Posterior cingulate gyrus (tissue), 11 donors: ENCODE measurements at places on chromosomes 5 and 9.

GRCh38 chr5:144142139-144142823 is 28.2 kb downstream of the YIPF5 start:
- DNase-seq = no peak

- DNase-seq = no peak
These were observed 146.9 kb downstream of the TENT4A start for GRCh38 chr5:6859951-6860638.

- no peak for DNase-seq
These were observed 233.6 kb upstream of the ELAVL2 start for GRCh38 chr9:24059651-24060050.

- no peak for DNase-seq
These were observed 98.8 kb downstream of the BOD1 start for GRCh38 chr5:173517648-173518047.

- peak; percentile 23 for DNase-seq
These were observed 41.4 kb upstream of the PJA2 start for GRCh38 chr5:109451146-109451545.

DNA sequence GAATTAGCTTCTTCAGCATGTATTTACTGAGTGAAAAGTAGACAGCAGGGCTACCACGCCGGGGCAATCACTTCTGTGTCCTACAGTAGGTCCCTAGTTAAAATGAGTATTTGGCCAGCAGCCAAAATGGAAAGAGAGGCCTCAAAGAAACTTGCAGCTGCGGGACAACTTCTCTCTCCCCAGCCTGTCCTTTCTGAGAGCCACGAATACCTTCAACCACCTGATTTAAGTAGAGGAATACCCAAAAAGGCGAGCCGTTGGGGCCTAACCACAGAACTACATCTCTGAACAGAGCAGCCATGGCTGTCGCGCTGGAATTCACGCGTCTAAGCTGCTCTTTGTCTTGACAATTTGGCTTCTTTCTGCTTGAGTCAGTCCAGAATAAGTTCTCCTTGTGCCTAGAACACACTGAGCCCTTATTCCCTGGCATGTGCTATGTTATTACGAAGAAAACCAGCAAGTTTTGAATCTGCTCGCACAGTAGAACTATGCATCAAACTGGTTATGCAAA is 43.8 kb upstream of the GOLPH3 start:
- DNase-seq = no peak

- DNase-seq = no peak
These were observed 9.2 kb upstream of the AGPAT2 start for GRCh38 chr9:136696502-136696901.

DNA sequence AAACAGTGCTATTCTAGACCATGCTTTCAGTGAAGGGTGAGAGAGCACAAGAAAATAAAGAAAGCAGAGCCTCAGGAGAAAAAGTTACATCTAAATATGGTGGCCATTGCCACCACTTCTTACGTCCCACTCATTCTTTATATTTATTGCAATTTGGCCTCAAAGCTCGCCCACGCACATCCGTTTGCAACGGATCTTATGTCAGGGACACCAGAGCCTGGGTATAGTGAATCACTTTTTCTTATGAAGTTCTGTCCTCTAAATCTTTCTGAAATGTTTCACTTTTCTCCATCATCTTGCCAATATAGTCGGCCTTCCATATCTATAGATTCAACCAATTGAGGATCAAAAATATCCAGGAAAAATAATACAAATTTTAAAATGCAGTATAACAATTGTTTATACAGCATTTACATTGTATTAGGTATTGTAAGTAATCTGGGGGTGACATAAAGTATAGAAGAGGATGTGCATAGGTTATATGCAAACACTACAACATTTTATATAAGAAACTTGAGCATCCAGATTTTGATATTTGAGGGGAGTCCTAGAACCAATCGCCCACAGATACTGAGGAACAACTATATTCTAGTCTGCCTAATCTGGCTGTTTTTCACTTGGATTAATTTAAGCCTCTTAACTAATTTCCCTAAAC is 35.2 kb downstream of the GOLPH3 start:
- DNase-seq = peak; percentile 38

- DNase-seq = no peak
These were observed 28.7 kb upstream of the ECM2 start for GRCh38 chr9:92564504-92564903.

GRCh38 chr5:112923148-112923917 is 1.3 kb upstream of the REEP5 start:
- DNase-seq = no peak

GRCh38 chr5:56356121-56356835 is 123.1 kb upstream of the ANKRD55 start:
- no peak for DNase-seq

DNA sequence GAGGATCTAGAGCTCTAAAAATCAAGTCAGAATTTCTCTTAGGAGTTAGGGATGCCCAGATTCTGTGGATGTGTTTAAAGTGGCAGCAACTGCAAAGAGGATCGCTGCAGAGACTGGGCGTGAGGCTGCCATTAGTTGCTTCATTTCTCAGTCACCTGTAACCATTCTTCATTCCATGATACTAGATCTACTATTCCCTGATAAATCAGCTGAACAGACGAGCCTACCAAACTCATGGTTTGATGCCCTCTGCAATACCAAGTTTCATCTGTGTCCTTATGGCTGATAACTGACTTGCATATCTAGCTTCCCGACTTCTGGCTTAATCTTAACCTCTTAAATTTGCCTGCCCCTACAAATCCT is 33.3 kb downstream of the UBE2R2 start:
- DNase-seq = no peak

- DNase-seq = no peak
These were observed 83.1 kb upstream of the FBXW11 start for GRCh38 chr5:172089298-172090117.

DNA sequence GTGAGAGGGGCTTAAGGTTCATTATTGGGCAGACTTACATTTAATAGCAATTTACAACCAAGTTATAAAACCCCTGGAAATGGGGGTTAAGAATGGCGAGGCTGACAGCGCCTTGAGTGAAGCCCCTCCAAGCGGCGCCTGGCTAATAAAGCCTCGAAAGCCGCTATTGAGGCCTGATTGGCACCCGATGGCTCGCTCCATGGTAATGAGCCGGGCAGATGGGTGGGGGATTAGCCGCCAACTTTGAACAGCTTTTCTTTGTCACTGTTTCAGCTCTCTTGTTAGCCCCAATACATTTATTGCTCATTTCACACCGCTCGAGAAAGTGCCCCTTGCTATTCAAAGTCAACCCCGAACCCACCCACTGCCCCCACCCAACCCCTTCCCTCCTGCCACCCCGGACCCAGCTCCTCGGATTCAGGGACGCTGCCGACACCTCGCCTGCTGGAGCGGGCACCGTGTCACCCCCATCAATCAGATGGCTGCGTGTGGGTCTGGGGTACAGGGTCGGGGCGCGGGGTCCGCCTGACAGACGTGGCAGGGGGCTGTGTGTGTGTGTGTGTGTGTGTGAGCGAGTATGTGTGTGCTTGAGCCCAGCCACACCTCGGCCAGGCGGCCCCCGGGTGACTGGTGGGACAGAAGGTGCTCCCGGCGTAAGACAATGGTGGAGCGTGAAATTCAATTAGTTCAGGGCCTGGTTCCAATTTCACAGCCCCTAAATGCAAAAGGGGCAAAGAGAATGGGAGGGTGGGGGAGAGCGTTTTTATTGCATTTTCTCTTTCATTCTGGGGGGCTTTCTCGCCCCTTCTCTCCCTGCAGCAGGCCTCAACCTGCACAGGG is 34.2 kb downstream of the ASS1 start:
- DNase-seq = no peak

- no peak for DNase-seq
These were observed 296.7 kb downstream of the ARL15 start for GRCh38 chr5:54013556-54014194.

GRCh38 chr5:156259618-156260017 is 67.3 kb upstream of the SGCD start:
- DNase-seq = no peak

DNA sequence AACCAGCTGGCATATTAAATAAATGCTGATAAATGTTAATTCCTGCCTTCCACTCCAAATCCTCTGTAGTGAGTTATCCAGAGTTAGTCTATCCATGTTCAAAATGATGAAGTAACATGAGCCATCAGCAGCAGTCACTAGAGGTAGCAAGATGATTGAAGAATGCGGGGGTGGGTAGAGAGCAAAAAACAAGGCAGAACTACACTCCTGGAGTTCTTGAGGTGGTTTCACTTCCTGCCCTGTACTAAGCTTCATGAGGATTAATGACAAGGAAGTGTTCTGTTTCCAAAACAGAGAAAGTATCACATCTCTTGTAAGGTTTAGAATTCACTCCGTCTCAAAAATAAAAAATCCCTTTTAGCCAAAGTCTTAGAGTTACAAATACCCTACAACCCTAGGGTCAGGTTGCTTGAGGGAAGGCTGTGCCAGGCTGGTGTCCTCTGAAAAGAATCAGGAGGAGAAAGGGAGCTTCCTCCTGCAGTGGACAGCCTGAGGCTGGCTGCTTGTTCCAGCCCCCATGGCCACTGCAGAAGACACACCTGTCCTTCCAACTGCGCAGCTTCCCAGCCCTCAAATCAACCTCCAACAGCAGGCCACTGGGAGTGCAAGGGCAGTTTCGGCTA is 180.2 kb downstream of the DENND1A start:
- DNase-seq = no peak

DNA sequence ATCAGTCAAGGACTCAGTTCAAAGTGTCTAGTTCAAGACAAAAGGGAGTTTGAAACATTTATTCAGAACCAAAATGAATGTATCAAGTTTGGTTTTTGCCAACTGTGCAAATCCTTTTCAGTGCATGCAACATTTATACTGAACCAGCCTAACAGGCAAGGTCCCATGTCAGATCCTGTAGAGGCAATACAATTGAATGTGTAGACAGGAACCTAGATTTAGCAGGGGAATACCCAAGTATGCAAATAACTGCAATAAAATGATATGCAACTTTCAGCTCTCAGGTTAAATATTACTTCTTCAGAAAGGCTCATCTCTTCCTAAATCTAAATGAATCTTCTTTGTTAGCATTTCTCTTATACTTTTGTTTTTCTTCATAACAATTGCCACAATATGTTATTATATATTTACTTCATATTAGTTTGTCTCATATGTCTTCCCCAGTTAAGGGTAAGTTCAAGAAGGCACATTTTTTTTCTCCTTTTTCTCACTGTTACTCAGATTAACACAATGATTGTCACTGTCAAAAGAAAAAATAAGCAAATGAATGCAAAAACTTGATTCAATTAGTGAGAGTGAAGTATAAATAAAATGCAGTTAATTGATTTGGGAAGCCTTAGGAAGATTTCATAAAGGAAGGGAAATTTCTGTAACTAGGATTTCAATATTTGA is 163.9 kb upstream of the RASA1 start:
- no peak for DNase-seq

DNA sequence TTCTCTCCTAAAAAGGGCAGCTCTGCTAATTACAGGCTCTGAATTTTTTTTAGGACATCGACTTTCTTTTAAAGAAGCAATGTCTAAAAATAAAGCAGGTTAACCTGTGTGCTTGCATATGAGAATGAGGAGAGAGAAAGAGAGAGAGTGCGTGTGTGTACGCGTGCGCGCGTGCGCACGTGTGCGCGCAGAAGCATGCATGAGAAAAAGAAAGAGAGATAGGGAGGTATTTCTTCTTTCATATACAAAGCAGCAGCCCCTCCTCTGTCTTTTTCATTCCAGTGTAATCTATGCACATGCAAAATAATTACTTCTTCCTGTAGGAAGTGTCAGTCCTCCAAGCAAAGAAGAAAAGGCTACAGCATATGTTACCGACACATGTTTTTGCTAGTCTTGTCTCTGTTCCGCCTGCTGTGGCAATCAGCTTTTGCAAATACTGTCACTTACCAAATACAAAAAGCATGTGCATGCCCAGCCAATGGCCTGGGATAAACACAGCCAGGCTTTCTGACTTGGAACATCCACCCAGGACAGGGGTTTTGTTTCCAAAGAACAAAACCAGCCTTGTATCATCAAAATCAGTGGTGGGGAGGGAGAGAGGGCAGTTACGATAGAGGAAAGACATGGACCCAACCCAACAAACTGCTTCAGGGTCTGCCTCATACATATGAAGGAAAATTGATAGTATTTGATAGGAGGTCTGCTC is 252.3 kb upstream of the SLC24A2 start:
- DNase-seq = peak; percentile 52

DNA sequence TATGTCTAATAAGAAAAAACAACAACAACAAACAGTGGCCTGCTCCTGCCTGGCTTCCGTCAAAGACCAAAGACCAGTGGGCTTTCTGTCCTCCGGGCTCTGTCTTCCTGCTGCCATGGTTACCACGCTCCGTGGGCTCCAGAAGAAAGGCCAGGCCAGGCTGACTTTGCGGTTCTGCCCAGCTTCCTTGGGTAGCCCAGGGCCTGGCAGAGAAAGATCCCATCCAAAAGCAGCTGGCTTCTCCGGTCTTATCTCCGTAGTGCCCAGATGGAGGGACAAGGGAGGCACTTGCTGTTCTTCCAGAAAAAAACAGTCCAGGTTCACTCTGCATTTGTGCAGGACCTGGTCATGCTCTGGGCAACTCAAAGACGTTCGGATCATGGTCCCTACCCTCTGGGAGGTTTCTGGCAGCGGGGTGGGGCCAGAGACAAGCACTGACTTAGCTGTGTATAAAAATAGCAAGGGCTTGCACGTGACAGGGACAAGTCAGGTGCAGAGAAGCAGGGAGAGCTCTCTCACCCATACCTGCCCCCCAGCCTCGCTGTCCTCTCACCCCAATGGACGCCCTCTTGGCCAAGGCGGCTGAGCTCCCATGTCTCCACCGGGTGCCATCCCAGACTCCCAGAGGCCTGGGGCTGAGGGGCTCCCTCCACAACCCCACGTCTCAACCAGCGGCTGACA is 212.2 kb downstream of the C9orf50 start:
- DNase-seq = no peak

GRCh38 chr5:175749591-175749990 is 91.7 kb downstream of the HRH2 start:
- DNase-seq = no peak

- no peak for DNase-seq
These were observed 81.2 kb downstream of the ZNF366 start for GRCh38 chr5:72426019-72426418.

- no peak for DNase-seq
These were observed 19.5 kb upstream of the TMEM174 start for GRCh38 chr5:73153513-73153912.

- no peak for DNase-seq
These were observed 288.1 kb downstream of the NNT start for GRCh38 chr5:43891112-43891511.

DNA sequence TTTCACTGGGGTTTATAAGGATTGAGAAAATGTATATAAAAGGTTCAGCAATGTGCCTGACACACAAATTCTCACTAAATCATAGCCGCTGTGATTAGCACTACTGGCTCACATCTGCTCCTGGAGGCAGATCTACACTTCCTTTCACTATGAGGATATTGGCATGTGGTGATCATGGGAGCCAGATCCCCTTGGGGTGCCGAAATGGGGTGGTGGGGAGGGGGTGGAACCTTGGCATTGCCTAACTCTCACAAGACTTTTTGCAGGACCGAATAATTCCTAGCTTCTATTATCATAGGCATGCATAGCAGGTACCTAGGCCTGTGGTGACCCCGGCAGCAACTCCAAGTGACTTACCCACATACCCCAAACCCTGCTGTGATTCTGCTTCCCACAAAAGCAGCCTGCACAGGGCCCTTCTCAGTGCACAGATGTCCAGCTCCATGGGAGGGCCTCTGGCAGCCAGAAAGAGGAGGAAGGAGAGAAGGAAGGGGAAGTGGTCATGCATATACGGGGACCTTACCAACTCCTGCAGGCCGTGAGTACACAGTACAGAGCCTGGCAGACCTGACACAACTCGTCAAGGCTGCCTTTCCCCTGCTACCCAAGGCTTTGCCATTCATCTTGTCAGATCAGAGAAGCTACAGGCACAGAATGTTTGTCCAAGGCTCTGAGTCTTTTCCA is 61.3 kb upstream of the IQGAP2 start:
- DNase-seq = no peak

- DNase-seq = no peak
These were observed 171.7 kb downstream of the ATPSCKMT start for GRCh38 chr5:10077791-10078545.
